MG63 (cell line): ENCODE measurements at places on chromosomes 5 and 9.

GRCh38 chr5:99063737-99064136 is 134.9 kb upstream of the CHD1 start:
- no peak for DNase-seq

- DNase-seq = no peak
These were observed 113.3 kb downstream of the ADRB2 start for GRCh38 chr5:148939676-148940075.

- DNase-seq = peak; percentile 35
These were observed 88.8 kb downstream of the EGFLAM start for GRCh38 chr5:38347040-38347763.

GRCh38 chr9:110106661-110107060 is 101.3 kb downstream of the C9orf152 start:
- no peak for DNase-seq

GRCh38 chr5:20574576-20574975 is 586.6 kb upstream of the CDH18 start:
- DNase-seq = no peak

- no peak for DNase-seq
These were observed 884 bp upstream of the EGFLAM start for GRCh38 chr5:38257308-38258041.

DNA sequence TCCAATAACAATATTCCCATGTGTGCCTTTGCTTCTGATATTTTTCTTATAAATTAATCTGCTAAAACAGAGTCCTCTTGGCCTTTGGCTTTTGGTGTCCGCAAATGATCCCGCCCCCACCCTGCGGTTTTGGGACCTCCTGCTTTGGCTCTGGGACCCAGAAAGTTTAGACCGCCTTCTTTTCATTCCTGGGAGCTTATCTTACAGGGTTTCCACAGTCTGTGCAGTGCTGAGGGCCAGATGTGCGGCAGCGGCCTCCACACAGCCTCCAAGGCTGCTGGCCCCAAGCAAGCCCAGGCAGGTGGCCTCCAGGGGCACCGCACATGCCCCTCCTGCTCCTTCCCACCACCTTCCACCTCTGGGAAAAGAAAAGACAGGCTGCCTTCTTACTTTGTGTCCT is 191.5 kb downstream of the ERCC6L2 start:
- DNase-seq = no peak

GRCh38 chr9:68704814-68705530 is at the start of gene PIP5K1B:
Gene PIP5K1B, plus strand, starts transcription at chr9:68705240. Its CDS starts 117,375 bp downstream, at chr9:68822615.
- peak; percentile 50 for DNase-seq

DNA sequence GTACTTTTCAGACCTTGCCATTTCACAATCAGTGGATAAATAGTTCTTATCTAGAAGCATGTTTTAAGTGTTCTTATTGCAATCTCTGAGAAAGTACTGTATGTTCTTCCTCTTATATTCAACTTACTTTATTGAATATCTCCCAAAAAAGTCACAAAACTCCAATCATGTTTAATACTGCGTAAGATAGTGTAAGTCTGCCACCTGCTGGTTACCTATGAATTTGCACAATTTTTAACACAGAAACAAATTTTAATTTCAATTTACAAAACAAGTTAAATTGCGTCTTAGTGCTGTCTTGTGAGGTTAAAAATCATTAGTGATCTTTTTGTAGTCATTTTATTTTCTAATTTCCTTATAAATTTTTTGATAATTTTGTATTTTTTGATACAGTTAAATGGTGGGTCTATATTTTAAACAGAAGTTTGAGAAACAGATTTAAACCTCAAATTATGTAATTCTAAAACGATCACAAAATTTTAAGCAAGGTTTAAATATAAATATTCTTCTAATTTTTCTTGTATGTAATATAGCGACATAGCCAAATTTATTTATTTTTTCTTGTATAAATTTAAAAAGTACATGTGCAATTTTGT is 115.8 kb downstream of the EMB start:
- no peak for DNase-seq

- no peak for DNase-seq
These were observed 80.4 kb downstream of the ALDH7A1 start for GRCh38 chr5:126514558-126515141.

DNA sequence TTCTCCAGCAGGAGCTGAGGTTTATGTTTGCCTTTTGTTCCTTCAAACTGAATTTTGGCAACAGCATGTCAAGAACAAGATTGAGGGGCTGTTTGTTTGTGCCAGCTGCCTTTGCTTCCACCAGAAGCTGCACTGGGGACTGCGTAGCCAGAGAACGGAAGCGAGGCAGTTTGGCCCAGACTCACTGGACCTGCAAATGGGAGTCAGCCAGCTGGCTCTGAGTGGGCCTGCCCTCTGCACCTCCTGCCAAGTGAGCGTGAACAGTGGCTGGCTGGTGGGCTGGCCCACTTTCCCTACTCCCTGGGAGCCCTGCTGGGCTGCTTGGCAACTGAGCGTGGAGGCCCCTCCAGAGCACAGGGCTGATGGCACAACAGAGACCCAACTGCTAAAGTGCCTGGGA is 111.6 kb downstream of the GALNT10 start:
- DNase-seq = peak; percentile 73

DNA sequence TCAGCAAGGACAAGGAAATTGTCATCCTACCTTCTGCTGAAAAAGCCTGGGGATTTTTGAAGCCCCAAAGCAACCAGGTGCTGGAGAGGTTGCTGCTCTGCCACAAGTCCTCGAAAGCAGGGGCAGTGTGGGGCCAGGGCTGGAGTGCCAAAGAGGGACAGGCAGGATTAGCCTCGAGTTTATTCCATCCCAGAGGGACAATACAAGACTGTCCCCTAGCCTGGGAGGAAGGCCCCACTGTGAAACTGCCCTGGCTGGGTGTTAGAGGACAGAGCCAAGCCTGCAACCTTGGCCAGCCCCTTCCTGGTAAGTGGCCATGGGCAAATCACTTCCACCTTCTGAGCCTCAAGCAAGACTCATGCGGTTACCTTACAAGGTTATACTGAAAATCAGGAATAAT is 55.1 kb downstream of the WHRN start:
- no peak for DNase-seq
